ENCODE measurements at places on chromosomes 3 and 15. TPM values are rescaled to one million over a fixed set of nuclear protein-coding genes. Genes with fewer than 3 reads are reported as not detected.

The ZPLD1 gene
- total RNA-seq, result not detected

DNA sequence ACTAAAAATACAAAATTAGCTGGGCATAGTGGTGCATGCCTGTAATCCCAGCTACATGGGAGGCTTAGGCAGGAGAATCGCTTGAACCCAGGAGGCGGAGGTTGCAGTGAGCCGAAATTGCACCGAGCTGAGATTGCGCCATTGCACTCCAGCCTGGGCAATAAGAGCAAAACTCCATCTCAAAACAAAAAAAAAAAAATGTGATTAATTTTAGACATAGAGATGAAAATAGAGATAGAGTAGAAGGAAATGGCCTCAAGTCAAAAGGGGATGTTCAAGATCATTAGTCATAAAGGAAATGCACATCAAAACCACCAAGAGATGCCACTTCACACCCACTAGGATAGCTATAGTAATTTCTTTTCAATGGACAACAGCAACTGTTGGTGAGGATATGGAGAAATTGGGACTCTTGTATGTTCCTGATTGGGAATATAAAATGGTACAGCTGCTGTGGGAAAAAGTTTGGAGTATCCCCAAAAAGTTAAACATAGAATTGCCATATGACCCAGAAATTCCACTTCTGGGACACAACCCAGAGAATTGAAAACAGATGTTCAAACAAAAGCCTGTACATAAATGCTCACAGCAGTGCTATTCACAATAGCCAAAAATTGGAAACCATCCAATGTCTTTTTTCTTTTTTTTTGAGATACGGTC is 55.4 kb downstream of the ABHD2 start:
- H3K27ac ChIP-seq, result no peak overlapping the region
- H3K4me3 ChIP-seq, result peak overlapping the region; percentile 22
- DNase-seq, result no peak
- peaks cover 31% of the 10 kb centered on the region for H3K4me1 ChIP-seq

DNA sequence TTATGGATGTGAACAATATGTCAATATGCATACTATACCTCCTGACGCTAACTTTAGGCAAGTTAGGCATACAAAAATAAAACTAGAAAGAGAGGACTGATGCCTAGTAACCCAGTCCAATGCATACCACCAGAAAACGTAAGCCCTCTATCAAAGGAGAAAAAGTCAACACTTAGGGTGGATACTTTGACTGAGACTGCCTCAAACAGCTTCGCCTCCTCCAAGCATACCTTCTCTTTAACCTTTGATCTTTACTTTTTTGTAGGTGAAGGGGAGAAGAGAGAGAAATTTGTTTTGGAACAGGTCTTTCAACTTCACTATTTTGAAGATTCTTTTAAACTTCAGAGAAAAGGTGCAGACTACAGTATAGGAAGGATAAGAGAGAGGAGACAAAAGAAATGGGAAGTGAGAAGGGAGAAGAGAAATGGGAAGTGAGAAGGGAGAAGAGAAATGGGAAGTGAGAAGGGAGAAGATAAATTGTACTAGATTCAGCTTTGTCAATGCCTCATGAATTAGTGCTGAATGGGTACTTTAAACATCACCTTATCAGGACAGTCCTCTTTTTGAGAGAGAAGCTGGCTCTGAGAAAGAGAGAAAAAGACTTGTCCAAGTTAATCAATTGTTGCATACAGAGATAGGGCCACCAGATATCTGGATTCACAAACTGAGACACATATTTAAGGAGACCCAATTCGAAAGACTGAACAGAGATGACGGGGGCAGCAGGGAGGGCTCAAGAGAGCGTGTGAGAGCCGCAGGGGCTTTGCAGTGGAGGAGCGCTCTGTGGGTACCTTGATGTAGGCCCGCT is 1.0 kb downstream of the P3H2 start:
- peak overlapping the region; percentile 40 for H3K4me3 ChIP-seq
- H3K36me3 ChIP-seq, result no peaks in the 10 kb centered on the region
- no peak overlapping the region for H3K27ac ChIP-seq
- H3K4me1 ChIP-seq, result peaks cover 5% of the 10 kb centered on the region
- DNase-seq, result no peak

DNA sequence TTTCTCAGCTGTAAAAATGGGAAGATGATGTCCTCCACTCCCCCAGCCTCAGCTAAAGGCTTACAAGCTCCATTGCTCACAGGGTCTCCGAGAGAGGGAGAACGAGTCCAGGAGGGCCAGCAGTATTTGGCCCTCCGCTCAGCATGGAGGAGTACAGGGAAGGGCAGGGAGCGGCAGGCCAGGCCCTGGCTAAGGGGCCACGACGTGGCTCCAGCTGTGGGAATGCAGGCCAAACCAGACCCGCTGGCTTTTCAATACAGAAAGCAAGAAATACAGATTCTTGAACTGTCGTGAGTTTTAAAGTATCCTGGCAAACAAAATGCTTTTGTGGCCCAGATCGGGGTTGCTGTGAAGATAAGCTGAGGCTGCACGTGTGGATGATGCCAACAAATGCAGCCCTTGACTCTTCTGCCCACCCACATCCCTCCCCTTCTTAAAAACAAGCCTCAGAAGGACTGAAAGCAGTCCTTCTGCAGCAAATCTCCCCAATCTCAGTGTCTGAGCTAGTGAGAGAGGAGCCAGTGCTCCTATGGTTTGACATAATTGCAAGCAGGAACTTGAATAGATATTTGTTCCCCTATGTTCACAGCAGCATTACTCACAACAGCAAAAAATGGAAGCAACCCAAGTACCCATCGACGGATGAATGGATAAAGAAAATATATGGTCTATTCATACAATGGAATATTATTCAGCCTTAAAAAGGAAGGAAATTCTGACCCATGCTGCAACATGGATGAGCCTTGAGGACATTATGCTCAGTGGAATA is 18.5 kb upstream of the FBLN2 start:
- H3K27ac ChIP-seq, result no peak overlapping the region
- no peak for DNase-seq
- H3K27me3 ChIP-seq, result peaks cover 17% of the 10 kb centered on the region
- no peak overlapping the region for H3K4me3 ChIP-seq

The OXTR gene
- total RNA-seq, result 1.0 TPM

DNA sequence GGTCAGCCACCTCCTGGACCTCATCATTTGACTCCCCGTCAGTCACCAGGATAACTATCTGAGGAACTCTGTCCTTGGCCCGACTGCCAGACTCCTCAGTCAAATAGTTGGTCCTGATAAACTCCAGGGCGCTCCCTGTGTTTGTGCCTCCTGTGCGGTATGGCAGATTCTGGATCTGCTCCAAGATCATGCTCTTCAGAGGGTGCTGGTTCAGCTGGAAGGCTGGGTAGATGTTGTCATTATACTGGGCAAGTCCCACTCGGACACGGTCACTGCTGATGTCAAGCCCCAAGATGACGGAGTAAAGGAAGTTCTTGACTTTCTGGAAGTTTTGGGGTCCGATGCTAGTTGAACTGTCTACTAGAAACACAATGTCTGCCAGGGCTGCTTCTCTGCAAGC is 31.1 kb upstream of the CAPN7 start:
- H3K36me3 ChIP-seq, result no peaks in the 10 kb centered on the region
- H3K4me3 ChIP-seq, result no peak overlapping the region
- H3K4me1 ChIP-seq, result peaks cover 7% of the 10 kb centered on the region
- no peak overlapping the region for H3K27ac ChIP-seq
- DNase-seq, result no peak

DNA sequence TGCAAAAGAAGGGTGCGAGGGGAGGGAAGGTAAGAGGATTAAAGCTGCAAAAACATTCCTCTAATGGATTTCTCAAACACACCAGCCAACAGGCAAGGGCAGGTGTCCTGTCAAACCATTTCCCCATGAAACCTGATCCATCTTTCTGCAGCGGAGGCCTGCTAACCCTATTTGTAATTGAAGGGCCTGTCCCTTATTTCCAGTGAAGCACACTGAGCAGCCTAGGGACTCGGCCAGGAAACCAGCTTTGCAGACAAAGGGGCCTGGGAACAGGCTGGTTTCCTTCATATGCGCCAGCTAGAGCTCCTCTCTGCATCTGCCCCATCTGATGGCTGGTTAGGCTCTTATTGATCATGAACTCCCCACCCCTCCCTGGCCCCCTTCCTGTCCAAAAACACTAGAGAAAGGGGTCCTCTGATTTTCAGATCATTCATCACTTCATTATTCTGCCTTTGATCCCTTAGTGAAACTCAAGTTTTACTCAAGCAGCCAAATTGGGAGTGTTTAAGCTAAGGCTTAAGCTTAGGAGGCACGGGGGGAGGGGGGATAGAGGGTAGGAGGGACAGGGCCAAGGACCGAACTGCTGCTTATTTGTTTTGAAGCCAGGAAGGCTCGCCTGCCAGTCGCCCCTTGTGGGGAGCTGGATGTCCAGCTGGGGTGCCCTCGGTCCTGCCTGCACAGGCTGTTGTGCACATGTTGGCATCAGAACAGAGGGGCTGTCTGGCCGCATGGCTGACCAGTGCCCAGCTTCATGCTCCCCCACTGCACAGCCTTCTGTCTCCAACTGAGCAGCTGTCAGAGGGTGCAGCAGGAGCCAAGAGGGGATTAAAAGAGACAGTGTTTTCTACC is 53.1 kb downstream of the BOC start:
- H3K27me3 ChIP-seq, result peaks cover 6% of the 10 kb centered on the region
- H3K36me3 ChIP-seq, result no peaks in the 10 kb centered on the region
- H3K4me3 ChIP-seq, result no peak overlapping the region
- H3K27ac ChIP-seq, result no peak overlapping the region

- H3K4me3 ChIP-seq, result no peak overlapping the region
- peaks cover 31% of the 10 kb centered on the region for H3K36me3 ChIP-seq
- no peak for DNase-seq
- no peaks in the 10 kb centered on the region for H3K27me3 ChIP-seq
Measured at GRCh38 chr3:66492672-66493071, 8.2 kb downstream of the LRIG1 start.

DNA sequence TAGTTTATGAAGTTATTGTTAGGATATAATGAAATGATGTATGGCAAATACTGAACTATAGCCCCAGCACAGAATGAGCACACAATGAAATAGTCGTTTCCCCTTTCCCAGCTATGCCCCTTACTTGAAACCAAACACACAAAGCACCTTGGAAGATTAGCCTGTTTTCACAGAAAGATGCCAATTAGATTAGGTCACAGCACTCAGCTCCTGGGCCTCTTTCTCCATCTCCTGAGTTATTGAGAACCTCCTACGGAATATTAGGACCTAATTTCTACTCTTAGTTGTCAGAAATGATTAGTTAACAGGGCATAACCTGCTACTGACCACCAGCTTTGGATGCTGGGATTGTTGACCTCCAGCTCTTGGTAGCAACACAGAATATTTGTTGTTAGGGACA is 269.4 kb upstream of the ROPN1 start:
- no peaks in the 10 kb centered on the region for H3K4me1 ChIP-seq
- no peak for DNase-seq
- H3K27me3 ChIP-seq, result peaks cover 1% of the 10 kb centered on the region

- no peaks in the 10 kb centered on the region for H3K27me3 ChIP-seq
- peak overlapping the region; percentile 42 for H3K27ac ChIP-seq
- peaks cover 54% of the 10 kb centered on the region for H3K4me1 ChIP-seq
- no peak overlapping the region for H3K4me3 ChIP-seq
- H3K36me3 ChIP-seq, result peaks cover 37% of the 10 kb centered on the region
Measured at GRCh38 chr15:31383139-31383538, 56.5 kb downstream of the KLF13 start.

DNA sequence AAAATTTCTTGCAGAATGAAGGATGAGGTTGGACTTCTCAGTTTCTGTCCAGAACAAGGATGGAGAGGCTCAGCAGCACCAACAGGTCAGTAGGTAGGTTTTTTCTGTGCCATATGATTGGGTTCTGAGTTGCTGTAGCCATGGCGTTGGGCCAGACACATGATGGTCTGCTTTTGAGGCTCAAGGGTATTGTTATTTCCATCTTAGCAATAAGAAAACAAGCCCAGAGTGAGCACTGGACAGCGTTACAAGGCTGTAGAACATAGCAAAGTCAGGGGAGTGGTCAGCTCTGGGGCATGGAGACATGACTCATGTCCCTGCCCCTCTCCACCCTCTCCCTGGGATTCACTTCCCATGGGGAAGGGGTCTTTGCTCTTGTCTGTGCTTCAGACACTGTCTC is 137.6 kb upstream of the TOPAZ1 start:
- DNase-seq, result no peak
- H3K36me3 ChIP-seq, result no peaks in the 10 kb centered on the region
- H3K27me3 ChIP-seq, result peaks cover 16% of the 10 kb centered on the region
- no peak overlapping the region for H3K27ac ChIP-seq

DNA sequence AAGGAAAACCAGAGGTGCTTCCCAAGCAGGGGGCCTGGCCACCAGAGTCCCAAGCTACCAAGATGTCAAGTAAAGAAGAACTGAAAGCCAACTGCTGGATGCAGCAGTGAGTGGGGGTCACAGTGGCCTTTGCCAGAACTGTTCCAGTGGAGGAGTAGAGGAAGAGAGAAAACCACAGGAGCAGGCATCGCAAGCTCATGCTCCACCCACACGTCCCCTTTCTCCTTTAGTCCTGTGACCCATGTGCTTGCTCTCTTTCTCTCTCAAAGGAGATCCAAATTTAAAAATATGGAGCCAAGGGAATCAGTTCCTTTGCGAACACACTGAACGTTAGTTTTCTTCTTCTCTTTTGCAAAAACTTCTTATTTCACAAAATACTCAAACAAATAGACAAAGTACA is 12.4 kb upstream of the ABHD2 start:
- H3K36me3 ChIP-seq, result no peaks in the 10 kb centered on the region
- H3K27ac ChIP-seq, result peak overlapping the region; percentile 6
- DNase-seq, result no peak

- no peak for DNase-seq
- no peaks in the 10 kb centered on the region for H3K36me3 ChIP-seq
- H3K4me3 ChIP-seq, result no peak overlapping the region
- peaks cover 7% of the 10 kb centered on the region for H3K4me1 ChIP-seq
Measured at GRCh38 chr15:67005294-67005996, 60.0 kb upstream of the SMAD3 start.

DNA sequence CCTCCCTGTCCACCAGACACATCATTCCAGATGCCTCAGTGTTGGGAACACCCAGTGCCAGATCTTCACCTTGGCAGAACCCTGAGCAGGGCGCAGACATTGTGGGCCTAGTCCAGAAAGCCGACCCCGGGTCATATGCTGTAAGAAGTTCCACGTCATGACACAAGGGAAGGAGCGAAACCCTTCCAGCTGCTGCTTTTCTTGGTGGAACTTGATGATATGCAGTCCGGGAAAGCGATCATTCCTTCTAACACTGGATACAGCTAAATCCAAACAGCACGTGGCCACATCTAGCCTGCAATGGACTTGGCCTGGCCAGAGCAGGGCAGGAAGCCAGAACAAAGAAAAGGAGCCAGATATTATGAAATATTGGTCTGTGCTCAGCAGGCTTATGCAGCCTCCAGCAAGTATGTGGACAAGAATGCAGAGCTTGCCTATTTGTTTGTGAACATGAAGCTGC is 22.0 kb downstream of the GASK1A start:
- no peak overlapping the region for H3K27ac ChIP-seq
- H3K27me3 ChIP-seq, result no peaks in the 10 kb centered on the region
- no peak overlapping the region for H3K4me3 ChIP-seq
- no peaks in the 10 kb centered on the region for H3K4me1 ChIP-seq
- no peak for DNase-seq

The SYNPR gene
- total RNA-seq, result not detected

DNA sequence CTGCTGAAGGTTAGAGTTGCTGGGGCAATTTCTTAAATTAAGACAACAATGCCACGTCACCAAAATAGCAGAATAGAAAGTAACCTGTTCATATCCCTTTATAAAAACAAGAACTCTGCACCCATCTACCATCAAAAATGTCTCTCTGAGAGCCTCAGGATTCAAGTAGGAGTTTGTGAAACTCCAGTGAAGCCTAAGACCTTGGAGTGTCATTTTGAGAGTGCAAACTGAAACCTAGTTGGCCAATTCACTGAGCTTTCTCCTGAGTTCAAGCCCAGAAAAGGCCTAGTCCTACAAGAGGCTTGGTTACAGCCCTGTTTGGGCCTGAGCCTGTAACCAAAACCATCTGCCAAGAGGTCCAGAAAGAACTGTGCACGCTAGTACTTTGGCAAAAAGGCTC is 335.1 kb downstream of the EFHB start:
- no peak for DNase-seq
- no peaks in the 10 kb centered on the region for H3K36me3 ChIP-seq
- no peak overlapping the region for H3K27ac ChIP-seq
- H3K4me3 ChIP-seq, result no peak overlapping the region
- no peaks in the 10 kb centered on the region for H3K27me3 ChIP-seq
